ENCODE measurements at places on chromosomes 5 and 9.

DNA sequence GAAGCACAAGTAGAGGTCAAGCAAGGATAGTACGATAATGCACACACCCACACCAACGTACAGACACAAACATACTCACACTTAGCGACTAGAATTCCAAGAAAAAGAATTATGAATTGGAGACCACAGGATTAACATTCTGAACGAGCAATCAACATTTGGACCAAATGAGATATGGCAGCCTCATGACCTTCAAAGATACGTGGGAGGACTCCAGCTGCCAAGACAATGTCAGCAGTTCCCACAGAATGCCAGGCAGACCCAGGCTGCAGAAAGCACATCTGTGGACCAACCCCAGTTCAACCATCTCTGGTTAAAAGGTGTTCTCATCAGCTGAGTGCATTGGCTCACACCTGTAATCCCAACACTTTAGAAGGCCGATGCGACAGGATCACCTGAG is 187.6 kb upstream of the GRAMD2B start:
- no peak for DNase-seq

- no peak for DNase-seq
Observed at GRCh38 chr5:73678322-73678740, 52.3 kb downstream of the ARHGEF28 start.

DNA sequence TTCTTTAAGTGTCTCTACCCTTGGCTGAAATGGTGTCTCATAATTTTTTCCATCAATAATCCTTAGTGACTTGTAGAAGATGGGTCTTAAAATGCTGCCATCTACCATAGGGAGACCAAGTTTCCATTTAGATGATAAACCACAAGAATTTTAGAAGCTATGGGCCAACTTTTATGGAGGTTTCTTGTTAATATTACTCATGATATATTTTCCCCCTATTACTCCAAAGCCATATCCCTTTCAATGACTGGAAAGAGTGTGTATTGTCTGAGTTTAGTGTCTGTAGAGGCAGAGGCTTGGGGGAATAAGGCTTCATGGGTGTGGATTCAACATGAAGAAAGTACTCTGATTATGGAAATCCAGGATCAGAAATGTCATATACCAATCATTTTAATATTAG is 507.3 kb upstream of the TNC start:
- DNase-seq, result no peak

DNA sequence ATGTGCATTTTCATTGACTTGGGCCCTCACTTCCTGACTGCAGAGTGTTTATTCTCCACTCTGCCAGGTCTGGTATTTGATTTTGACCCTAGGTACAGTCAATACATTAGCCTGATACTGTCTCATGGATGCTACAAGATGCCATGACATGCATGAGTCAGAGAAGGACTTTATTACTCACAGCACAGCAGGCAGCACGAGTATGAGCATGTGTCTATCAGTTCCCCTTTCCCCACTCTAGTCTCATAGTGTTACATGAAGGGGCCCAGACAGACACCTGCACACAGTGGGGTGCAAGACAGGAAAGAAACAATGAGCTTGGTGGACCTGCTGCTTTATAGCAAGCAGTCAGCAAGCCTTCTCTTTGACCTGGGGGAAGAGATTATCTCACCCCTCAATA is 19.6 kb downstream of the ITGA2 start:
- DNase-seq, result peak; percentile 40

- DNase-seq, result no peak
Observed at GRCh38 chr5:3596857-3597166, 1.2 kb downstream of the IRX1 start.

- DNase-seq, result no peak
Observed at GRCh38 chr5:80036615-80037014, 1.5 kb downstream of the THBS4 start.

DNA sequence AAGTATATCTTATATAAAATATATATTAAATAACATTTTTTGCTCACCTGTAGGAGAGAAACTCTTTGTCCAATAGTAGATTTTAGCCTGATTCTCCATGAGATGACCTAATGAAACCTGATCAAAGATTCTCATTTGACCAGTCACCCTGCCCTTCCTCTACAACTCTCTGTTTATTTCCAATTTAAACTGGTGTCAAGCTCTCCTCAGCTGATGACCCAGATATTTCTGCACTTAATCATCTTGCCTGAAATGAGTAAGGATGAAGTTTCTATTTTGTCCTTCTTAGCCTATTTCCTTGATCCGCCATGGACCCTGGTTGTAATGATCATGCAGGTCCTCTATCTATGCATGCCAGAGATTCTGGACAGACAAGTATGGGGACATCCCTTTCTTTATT is 179.3 kb upstream of the FGF10 start:
- no peak for DNase-seq

DNA sequence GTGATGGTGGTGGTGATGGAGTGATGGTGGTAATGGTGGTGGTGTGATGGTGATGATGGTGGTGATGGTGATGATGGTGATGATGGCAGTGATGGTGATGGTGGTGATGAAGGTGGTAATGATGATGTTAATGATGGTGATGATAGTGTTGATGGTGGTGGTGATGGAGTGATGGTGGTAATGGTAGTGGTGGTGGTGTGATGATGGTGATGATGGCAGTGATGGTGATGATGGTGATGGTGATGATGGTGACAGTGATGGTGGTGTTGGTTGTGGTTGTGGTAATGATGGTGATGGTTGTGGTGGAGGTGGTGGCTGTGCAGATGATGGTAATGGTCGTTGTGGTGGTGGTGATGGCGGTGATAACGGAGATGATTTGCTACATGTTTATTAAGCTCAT is 7.3 kb downstream of the STKLD1 start:
- no peak for DNase-seq

- no peak for DNase-seq
Observed at GRCh38 chr5:90233476-90233875, 176.1 kb downstream of the CETN3 start.

- DNase-seq, result no peak
Observed at GRCh38 chr9:4370501-4370900, 70.6 kb upstream of the GLIS3 start.

GRCh38 chr5:97624886-97625285 is 441.8 kb upstream of the RIOK2 start:
- no peak for DNase-seq

GRCh38 chr9:137172901-137173795 is 1.3 kb upstream of the TMEM210 start:
- no peak for DNase-seq

DNA sequence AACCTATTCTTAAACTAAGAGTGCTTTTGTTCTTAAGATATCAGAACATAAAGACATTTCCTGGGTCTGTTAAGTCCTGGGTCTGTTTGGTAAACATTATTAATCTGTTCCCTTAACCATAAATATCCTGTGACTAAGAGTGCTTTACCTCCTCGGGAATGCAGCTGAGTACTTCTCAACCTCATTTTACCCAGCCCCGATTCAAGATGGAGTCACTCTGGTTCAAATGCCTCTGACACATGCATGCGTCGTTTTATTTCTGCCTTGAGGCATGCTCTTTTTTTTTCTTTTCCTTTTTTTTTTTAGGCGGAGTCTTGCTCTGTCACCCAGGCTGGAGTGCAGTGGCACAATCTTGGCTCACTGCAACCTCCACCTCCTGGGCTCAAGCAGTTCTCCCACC is 39.8 kb upstream of the FBXL17 start:
- no peak for DNase-seq

DNA sequence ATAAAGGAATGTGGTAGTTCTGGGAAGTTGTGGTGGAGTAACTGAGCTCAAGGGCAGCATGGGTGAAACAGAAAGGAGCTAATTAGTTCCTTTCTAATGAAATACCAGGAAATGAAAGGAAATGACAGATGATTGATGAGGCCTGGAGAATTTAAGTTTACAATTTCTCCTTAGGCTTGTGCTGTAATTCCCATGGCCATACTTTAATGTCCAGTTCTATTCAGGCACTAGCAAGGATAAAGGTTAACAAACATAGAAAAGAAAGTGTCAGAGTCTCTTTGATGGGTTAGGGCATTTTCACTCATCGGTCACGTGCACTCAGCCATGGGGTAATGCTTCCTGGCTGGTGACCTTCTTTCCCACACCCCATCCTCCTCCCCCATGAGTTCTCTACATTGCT is 70.3 kb downstream of the CTSL start:
- no peak for DNase-seq

- peak; percentile 83 for DNase-seq
Observed at GRCh38 chr9:91192381-91193086, 169.2 kb downstream of the AUH start.

- DNase-seq, result no peak
Observed at GRCh38 chr5:137022043-137022442, 477.1 kb downstream of the SPOCK1 start.

DNA sequence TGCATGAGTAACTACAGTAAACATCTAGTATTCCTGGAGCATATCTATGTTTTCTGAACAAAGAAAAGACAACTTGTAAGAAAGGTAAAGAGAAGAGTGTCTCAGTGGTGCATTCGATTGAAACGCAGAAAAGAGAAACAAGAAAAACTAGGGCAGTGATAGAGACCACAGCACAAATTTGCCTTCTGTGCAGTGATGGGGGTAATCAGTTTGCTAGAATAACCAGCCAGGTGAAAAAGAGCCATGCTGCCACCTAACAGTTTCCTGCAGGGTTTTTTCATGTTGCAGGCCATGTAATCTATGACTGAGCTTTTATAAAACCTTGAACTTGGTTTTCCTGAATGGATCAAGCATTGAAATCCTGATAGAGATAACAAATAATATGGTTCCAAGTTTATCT is 198.4 kb upstream of the MEF2C start:
- no peak for DNase-seq

DNA sequence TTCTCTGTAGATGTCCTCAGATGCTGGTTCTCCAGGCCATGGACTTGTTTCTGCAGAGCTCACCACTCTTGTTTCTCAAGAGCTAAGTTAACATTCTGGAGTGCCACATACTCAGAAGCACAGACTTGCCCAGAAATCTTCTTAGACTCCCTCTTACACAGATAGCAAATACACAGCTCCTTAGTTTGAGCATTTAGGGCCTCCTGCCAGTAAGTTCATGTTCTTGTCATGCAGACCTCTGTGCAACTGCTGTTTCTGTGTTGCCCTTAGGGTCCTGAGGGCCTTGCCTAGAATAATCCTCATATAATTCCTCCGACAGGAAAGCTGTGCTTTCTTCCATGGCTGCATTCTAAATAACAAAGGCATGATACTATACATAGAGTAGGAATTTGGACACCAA is 1.3 kb upstream of the PTPDC1 start:
- DNase-seq, result no peak

- DNase-seq, result no peak
Observed at GRCh38 chr9:111974092-111974681, 77.6 kb downstream of the UGCG start.

DNA sequence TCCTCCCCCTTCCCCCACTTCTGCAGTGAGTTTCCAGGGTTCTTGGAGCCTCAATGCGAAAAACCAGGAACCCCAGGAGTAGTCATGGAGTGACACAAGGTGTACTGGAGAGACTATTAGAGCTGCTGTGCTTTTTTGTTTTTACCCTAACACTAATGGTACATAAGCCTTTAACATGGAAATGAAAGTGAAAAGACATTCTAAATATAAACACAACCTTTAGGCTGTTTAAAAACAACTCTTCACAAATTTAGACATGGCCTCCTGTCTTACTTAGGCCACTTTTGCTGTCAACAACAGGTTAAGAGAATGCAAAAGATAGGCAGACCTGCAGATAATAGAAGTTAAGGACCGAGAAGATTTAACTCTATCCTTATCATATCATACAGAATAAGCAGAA is 232.2 kb downstream of the DENND1A start:
- DNase-seq, result no peak
